Stimulated activated CD8-positive, alpha-beta memory T cell treated with anti-CD3 and anti-CD28 coated beads, Interleukin-4, amount 100 ng/mL, for 1 hour (primary cell): ENCODE measurements at places on chromosomes 2 and 18.

DNA sequence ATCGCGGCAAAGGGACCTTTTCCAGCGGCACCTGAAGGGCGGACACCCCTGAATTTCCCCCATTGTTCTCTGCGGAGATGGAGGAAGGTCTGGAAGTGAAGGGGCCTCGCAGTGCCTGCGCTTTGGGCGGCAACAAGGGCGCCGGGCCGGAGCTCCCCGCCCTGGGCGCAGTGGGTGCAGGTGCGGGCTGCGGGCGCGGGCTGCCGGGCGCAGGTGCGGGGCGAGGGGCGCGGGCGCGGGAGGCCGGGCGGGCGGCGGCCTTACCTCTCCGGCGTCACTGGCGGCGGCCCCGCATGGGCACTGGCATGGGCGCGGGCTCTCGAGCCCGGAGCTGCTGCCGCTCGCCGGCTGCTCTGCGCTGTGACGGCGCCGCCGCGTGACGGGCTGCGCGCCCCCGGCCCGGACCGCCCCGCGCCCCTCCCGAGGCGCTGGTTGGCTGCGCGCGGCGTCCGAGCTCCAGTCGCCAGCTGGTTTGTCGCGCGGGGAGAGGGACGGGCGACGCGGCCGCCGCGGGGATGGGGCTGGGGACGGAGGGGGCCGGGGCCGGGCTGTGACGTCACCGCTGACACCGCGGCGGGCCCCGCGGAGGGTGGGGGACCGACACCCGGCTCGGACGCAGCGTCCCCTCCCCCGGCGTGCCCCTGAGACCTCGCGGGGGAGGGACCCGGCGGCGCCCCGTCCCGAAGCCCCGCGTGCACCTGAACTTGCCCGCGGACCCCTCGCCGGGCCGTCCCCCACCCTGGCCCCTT is at the start of gene KIF1A:
Gene KIF1A, minus strand, starts transcription at position 362 of the 749 bp plus-strand sequence. CDS start 22,467 bp downstream, outside the sequence.
- no peak for DNase-seq

GRCh38 chr18:61752973-61753372 is 139.8 kb downstream of the RNF152 start:
- no peak for DNase-seq

GRCh38 chr2:27638037-27638637 is 9.3 kb downstream of the GPN1 start:
- DNase-seq = no peak

- DNase-seq = no peak
Observed at GRCh38 chr2:14831458-14831857, 198.9 kb downstream of the LRATD1 start.

DNA sequence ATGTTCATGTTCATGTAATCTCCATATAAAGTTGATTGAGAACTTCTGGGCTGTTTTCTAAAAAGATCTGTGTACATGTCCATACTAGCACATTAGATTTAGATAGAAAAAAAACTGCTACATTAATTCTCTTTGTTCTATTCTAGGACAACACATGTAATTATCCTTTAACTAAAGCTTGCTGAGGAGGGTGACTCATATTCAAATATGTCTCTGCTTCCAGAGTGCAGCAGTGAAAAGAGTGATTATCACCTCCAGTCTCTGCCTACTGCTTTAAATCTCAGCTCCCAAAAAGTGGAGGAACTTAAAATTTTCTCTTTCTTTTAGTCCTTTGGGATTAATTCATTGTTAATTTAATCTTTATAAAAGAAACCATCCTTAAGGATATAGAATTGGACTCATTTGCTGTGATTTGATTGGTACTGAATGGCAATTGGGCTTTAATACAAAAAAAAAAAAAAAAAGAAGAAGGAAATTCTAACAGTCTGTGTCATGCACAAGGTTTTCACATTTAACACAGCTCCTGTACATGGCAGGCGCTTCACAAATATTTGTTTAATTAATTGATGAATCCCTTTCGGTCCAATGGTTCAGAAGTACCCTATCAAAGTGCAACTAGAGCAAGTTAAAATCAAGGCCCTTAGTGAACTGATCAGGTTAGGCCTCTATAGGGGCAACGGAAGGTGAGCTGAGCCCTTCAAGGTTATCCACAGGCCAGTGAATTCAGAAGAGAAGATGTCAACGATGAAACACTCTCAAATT is 214.0 kb upstream of the KCNJ3 start:
- no peak for DNase-seq

DNA sequence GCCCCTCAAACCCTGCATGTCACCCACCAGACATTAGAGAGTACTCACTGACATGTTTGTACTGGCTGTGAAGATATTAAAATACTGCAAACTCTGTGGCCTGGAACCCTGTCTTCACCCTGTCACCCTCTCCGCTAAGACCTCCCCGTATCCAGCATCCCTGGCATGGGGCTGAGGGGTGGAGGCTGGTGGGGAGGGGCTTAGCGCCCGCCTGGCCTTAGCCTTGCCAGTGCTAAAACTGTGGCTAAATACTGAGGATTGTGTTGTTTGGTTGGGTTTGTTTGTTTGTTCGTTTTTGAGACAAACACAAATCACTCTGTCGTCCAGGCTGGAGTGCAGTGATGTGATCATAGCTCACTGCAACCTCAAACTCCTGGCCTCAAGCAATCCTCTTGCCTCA is 1.8 kb downstream of the PSTPIP2 start:
- no peak for DNase-seq

- DNase-seq = no peak
Observed at GRCh38 chr2:182929972-182930371, 63.5 kb upstream of the FRZB start.

- no peak for DNase-seq
Observed at GRCh38 chr2:65370387-65371073, 61.9 kb downstream of the SPRED2 start.

- no peak for DNase-seq
Observed at GRCh38 chr2:74291886-74292621, 51.2 kb downstream of the SLC4A5 start.

DNA sequence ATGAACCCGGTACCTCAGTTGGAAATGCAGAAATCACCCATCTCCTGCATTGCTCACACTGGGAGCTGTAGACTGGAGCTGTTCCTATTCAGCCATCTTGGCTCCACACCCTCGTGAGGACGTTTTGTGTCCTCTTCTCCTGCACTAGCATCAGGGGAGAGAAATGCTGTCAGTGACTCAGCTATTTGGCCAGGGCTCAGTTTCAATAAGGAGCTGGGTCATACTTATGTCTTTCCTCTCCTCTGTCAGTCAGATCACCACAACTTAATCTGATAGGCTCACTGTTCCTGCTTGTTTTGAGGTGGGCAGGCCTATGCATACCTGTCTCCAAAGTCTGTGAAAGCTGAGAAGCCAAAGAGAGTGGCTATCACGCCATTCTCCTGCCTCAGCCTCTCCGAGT is 921.2 kb downstream of the DCC start:
- DNase-seq = no peak

- DNase-seq = no peak
Observed at GRCh38 chr2:43212216-43212835, 14.1 kb downstream of the ZFP36L2 start.

DNA sequence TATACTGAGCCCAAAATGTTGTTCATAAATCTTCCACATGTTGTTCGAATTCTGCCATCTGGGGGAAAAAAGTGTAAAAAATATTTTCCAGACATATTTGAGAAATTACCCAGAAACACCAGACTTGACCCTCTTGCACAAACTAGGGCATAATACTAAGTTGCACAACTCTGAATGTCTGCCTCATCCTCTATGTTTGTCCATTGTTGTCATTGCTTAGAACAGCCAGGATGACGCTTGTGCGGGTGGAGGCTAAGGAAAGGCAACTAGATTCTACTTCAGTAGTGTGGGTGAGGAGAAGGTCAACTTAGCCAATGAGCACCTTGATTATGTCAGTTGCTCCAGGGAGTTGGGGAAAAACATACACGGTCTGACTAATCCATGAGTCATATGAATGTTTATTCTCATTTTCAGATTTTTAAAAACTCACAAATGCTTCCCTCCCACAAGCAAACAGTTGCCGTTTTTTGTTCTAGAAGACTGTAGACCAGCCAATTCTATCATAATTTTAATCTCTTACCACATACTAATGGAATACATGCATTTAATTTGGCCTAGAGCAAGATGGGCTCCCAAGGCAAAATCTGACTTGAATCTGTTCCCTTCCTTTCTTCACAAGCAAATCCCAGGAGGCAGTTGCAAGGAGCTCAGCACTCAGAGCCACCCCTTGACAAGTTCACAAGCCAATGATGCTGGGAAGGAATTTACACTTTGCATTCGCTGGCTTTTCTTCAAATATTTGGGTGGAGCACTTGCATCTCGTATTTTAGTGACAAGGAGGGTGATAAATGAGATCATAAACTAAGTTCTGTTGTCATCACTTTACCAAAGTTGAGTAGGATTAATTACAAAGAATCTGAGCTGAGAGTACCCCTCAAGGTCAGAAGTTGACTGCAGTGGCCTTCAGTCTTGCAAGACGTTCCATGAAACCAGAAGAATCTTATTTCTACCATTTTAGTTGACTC is 163.2 kb upstream of the TWIST2 start:
- DNase-seq = no peak

- DNase-seq = peak; percentile 24
Observed at GRCh38 chr2:232521959-232522622, 1.9 kb downstream of the PRSS56 start.

- no peak for DNase-seq
Observed at GRCh38 chr2:234988491-234988890, 36.7 kb downstream of the SH3BP4 start.

DNA sequence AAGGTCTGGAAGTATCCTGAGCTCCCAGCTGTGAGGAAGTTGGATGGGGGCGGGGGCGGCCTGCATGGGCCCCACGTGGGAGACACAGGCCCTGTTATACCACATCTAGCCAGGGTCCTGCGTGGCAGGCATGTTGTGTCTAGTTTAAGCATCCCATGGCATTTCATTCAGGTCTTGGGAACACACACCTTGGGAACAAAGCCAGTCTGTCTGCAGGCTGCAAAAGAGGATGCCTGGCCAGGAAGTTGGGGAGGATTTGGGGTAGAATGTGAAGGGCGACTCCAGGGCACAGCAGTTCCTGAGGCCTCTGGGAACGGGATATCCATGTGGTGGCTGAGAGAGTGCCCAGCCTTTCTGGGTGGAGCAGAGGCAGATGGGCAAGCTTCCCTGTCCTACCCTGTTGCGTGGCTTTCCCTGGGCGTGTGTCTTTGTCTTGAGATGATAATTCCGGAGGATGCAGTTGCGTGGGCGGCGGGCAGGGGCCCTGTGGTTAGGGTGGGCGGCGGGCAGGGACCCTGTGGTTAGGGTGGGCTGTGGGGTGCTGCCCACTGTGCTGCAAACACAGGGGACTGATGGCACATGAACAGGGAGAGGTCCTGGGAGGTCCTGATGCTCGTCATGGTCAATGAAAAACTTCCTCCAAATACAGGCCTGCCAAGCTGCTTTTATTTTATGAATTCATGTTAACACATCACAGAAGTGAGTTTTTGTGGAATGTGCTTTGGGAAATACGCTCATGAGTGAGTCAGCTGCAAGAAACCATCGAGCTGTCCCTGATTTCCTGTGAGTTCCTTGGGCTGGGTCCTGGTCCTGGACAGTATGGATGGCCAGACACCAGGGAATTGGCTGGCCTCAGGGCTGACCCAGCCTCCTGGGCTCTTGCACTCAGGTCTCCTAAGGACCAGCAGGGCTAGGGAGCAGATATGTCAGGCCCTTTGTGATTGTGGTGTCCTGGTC is 90.0 kb upstream of the HS6ST1 start:
- DNase-seq = no peak

DNA sequence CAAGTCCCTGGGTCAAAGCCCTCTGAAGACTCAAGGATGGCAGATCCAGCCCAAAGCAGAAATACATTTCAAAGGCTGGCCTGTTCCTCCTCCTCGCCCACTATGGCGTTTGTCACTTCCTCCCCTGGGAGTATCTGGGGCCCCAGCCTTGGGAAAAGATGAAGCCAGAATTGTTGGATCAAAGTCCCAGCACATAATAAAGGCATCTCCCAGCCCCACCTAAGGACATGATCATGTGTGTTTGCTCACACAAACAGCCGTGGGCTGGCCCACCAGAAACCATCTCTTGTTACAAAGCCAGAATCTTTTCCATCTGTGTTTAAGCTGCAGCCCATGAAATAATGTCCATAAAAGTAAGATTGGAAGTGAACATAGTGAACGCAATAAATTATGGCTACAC is 50.1 kb upstream of the HAAO start:
- no peak for DNase-seq

- DNase-seq = no peak
Observed at GRCh38 chr2:54559593-54560145, 103.5 kb downstream of the SPTBN1 start.

DNA sequence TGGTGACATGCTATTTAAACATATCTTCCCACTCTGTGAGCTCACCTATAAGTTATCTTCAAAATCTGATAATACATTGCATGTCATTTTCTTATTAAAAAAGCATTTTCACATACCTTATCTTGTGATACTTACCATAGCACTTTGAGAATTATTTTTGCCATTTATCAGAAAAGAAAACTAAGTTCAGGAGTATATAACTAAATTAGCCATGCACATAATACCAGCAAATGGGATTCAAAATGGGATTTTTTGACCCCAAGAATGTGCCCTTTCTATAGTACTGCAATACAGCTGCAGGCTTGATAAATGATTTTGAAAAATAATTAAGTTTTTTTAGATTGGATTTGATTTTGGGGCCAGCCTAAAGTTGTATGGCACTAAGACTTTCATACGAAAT is 41.2 kb downstream of the SLC8A1 start:
- DNase-seq = no peak

- no peak for DNase-seq
Observed at GRCh38 chr18:50429207-50429948, 54.5 kb downstream of the SKA1 start.

GRCh38 chr2:127401757-127402695 is 14.3 kb upstream of the MAP3K2 start:
- no peak for DNase-seq

- peak; percentile 16 for DNase-seq
Observed at GRCh38 chr2:181123798-181124231, 143.4 kb downstream of the UBE2E3 start.

DNA sequence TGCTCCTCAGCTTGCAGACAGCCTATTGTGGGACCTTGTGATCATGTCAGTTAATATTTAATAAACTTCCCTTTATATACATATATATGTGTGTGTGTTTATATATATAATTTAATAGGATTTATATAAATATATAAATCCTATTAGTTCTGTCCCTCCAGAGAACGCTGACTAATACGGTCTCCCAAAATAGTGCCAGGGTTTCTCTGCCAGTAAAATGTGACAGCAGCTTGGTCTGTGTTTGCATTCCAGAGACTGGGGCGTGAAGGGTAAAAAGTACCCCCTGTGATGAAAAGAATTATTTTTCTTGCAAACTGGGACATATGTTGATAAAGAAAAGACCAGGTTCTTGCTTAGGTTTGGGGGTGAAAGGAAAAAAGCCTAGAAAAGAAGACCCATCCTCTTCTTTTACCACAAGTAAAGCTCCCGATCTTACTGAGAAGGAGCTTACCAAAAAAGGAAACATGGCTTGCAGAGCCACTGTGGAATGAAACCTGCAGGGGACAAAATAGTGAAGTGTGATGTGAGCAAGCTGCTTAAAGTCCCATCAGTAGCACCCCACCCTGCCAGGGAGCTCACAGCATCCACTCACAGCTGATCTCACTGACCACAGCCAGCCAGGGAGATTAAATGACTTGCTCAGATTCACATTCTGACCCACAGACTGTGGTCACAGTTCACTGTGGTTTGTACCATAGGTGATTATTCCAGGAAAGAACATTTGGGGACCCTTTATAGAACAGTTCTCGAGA is 110.9 kb upstream of the RMP24 start:
- DNase-seq = no peak

GRCh38 chr18:25832001-25832604 is 258.3 kb downstream of the SS18 start:
- DNase-seq = no peak

GRCh38 chr2:88658326-88658725 is 31.1 kb upstream of the EIF2AK3 start:
- no peak for DNase-seq
